Stimulated activated CD4-positive, alpha-beta T cell treated with anti-CD3 and anti-CD28 coated beads, Interleukin-12 subunit alpha, Interleukin-12 subunit beta, amount 100 ng/mL, for 48 hours (primary cell): ENCODE measurements at places on chromosomes 16 and 17.

- no peak for DNase-seq
Measured at GRCh38 chr16:70752426-70752825, 48.5 kb downstream of the VAC14 start.

GRCh38 chr17:40067710-40068109, 4.9 kb downstream of the THRA start:
- no peak for DNase-seq

- DNase-seq: peak; percentile 17
Measured at GRCh38 chr16:17273142-17273561, 197.6 kb downstream of the XYLT1 start.

- DNase-seq: no peak
Measured at GRCh38 chr16:85948138-85948509, 49.2 kb downstream of the IRF8 start.

GRCh38 chr17:35641032-35641431, 53.9 kb downstream of the AP2B1 start:
- no peak for DNase-seq

DNA sequence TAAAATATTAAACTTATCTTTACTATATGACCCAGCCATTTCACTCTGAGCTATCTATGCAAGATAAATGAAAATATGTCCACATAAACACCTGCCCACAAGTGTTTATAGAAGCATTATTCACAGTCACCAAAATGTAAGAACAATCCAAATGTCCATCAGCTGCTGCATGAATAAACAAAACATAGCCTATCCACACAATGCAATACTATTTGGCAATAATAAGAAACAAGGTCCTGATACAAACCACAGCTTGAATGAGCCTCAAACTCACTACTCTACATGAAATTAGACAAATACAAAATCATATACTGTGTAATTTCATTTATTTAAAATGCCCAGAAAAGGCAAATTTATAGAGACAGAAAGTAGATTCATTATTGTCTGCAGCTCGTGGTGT, 355.1 kb downstream of the CDH8 start:
- DNase-seq: no peak

GRCh38 chr16:51062039-51062438, 89.0 kb downstream of the SALL1 start:
- no peak for DNase-seq

DNA sequence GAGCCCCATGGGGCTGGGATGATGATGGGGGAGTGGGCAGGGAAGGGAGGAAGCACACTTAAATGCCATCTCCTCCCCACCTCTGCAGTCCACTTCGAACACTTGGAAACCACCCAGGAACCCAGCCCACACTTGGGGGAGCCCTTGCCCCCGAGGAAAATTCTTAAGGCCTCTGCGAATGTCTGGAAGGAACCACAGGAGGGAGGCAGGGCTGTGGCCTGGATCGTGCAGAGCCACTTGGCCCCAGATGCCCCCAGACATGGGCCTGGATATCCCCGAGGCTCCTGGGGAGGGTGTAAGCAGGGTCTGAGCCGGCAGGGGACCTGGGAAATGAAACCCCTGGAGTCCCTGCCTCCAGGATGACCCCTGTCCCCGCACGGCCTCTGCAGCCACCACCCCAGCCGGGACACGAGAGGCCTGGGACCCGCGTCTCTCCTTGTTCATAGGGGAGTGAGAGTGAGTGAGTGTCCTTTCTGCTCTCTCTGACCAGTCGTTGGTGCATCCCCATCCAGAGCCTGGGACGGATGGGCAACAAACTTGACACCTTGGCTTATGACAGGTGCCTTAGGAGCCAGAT, 11.8 kb upstream of the MTSS2 start:
- no peak for DNase-seq

- no peak for DNase-seq
Measured at GRCh38 chr16:66616592-66616991, 12.1 kb downstream of the CMTM3 start.

DNA sequence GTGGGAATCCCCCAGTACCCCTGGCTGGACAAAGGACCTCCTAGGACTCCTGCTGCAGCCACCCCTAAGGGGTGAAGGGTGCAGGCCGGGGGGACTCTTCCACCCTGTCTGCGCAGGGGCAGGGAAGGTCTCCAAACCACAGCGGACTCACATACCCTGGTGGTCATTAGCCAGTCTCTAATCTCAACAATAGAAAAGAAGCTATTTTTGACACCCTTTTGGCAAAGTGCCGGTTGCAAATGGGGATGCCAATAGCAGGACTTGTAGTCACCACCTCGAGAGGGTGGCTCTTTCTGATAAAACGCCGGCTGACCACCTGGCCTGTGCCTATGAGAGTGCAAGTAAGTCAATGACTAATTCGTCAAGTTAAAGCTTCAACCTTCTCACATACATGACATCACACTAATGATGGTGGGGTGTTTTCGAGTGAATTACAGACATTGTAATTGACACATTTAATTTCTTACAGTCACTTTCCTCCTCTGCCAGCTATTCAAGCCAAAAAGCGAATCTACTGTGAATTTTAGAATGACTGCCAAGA, 23.1 kb upstream of the DNAH17 start:
- no peak for DNase-seq

DNA sequence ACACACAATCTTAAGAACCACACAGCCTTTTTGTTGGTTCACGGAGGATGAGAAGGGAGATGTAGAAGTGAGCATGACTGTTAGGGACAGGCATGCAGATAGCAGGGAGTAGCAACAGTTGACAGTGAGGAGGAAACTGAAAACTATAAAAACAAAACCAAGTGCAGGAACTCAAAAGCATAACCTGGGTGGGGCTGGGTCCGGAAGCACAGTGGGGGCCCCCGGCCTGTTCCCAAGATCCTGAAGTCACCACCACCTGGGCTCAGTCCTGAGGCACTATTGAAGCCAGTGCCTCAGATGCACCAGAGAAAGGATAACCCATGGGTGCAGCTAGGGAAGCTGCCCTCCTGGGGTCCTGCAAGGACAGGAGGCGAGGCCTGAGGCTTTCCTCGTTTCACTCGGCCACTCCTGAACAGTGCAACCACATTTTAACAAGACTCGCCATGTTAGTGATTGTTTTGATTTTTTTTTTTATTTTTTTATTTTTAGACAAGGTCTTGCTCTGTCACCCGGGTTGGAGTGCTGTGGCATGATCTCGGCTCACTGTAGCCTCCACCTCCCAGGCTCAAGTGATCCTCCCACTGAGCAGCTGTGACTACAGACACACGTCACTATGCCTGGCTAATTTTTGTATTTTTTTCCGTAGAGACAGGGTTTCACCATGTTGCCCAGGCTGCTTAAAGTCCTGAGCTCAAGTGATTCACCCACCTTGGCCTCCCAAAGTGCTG, 27.7 kb upstream of the CBX4 start:
- DNase-seq: no peak

DNA sequence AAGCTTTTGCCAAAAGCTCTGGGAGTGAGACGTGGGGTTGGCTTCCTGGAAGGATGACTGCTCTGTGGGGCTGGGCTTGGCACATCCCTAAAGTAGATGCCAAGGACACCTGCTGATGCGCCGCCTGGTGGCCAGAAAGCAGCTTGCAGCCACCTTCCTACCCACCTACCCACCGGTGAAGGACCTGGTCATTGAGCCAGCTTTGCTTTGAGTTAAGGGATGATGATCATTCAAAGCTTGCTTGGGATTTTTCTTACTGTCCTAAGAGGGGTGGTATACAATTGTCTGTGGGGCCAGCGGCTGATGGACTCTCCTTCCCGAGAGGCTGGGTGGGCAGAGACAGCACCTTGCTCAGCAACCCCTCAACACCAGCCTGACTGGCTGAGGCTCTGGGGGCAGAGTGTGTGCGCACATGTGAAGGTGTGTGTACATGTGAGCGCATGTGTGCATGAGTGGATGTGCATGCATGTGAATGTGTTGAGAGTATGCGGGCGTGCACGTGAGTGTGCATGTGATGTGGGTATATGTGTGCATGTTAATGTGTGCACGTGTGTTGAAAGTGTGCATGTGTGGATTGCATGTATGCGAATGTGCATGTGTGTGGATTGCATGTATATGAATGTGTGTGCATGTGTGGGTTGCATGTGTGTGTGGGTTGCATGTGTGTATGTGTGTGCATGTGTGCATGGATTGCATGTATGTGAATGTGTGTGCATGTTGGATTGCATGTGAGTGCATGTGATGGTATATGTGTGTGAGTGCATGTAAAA, 18.6 kb downstream of the C1QTNF1 start:
- peak; percentile 59 for DNase-seq

- no peak for DNase-seq
Measured at GRCh38 chr17:55770196-55770870, 19.5 kb downstream of the PCTP start.

DNA sequence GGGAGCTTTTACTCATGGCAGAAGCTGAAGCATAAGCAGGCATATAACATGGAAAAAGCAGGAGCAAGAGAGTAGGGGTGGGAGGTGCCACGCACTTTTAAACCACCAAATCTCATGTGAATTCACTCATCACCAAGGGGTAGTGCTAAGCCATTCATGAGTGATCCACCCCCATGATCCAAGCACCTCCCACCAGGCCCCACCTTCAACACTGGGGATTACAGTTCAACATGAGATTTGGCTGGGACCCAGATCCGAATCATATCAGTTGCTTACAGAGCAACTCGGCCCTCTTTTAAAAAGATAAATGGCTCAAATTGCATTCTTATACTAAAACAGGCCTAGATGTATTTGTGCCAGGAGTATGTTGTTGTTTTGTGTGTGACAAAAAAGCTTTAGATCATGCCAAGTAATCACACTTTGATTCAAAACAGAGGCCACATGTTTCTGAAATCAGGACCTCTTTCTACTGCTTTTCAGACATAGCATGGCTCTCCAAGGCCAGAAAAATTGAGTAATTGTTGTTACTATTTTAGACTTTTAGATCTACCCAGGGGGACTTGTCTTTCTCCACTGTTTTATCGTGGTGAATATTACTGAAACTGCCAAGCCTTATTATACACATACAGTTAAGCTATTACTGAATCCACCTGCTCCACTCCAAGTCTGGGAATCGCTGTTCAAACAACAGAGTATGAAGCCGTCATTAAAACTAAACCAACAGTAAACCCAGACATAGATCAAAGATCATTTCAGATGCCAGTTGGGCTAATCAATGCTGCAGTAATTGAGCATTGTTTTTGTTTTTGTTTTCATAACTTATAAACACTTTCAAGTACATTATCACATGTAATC, 163.3 kb downstream of the KCNJ2 start:
- DNase-seq: no peak

DNA sequence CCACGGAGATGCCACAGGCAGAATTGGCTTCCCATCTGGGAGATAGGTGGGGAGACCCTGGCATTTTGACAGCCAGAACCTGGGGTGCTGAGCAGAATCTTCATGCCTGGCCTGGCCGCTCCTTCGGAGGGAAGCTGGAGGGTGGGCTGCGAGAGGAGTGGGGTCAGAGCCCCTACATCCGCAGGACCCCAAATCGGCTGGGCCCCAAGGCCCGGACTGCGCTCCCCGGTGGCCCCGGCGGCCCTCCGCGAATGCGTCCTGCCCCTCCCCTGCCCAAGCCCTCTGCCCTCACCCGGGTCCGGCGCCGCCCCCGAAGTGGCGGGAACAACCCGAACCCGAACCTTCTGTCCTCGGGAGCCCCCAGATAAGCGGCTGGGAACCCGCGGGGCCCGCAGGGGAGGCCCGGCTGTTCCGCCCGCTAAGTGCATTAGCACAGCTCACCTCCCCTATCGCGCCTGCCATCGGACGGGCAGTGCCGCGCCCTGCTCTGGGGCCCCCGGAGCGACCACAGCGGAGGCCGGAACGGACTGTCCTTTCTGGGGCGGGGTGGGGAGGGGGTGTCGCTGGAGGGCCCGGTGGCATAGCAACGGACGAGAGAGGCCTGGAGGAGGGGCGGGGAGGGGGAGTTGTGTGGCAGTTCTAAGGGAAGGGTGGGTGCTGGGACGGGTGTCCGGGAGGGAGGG, 850 bp upstream of the PNMT start:
- DNase-seq: no peak

DNA sequence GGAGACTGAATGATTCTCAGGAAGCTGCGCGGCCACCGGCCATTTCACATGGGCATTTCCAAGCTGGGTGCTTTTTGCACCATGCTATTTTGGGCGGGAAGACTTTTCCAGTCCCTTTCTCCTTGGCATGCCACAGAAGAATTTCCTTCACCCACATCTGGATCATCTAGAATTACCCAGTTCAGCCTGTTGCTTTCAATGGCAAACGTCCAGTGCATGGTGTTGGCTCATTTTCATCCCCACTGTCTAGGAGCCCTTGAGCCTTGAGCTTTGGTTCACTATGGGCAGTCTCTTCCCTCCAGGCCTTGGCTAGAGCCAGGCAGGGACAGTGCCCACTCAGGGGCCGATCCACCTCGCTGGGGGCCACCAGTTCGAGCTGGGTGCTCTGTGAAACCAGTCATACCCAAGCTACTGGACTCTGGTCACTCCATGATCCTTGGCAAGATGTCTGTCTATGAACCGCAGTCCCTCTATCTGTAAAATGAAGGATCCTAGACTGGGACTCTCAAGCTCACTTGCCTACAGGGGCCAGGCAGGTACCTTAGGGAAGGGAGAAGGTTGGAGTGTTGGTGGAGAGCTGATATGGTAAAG, 71.1 kb downstream of the CYLD start:
- DNase-seq: no peak

DNA sequence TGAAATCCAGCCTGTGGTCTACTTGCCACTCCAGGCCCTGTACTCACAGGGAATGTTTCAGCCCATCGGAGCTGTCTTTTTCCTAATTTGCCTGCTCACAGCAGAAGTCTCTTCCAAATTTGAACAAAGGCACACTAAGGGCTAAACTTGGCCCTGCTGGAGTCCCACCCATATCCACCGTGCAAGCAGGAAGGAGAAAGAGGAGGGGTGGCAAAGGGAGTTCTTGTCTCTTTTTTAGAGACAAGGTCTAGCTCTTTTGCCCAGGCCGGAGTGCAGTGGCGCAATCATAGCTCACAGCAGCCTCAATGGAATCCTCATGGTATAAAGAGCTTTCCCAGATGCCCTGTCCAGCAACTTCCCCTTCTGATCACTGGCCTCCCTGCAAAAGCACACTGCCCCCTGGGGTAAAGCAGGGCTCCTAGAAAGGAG, 2.7 kb upstream of the PRM1 start:
- no peak for DNase-seq

GRCh38 chr16:66251476-66252160, 114.9 kb upstream of the CDH5 start:
- DNase-seq: no peak

GRCh38 chr17:43790311-43790940, 10.2 kb downstream of the CFAP97D1 start:
- no peak for DNase-seq

DNA sequence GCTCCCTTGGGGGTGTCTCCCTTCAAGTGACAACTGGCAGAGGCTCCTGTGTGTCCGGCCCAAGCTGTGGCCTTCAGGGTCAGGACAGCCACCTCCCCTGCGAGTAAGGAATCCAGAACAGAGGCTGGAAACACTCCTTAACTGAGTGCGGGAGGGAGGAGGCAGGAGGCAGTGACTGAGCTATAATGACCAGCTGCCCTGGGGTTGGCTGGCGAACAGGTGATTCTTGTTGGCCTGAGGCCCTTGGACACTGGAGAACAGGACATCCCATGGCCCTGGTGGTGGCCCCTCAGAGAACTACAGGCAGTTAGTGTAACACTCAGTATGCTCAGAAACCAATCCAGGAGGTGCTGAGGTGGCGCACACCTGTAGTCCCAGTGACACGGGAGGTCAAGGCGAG, 9.4 kb upstream of the SNAI3 start:
- no peak for DNase-seq
